PC-9 (cell line): ENCODE measurements at places on chromosomes 5 and 9.

DNA sequence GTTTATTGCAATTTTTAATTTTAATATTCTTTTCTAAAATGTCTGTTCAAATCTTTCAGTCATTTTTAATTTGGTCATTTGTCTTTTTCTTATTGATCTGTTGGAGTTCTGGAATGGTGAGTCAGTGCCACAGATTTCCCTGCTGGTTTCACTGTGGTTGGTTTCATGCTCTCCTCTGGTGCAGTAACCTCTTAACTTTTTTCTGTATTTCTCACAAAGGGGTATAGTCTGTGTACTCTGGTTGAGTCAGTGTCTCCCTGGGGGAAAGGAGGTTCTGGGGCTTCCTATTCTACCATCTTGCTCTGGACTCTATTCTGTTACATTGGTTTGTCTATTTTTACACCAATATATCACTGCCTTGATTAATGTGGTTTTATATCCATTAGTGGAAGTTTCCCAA lies 178.8 kb downstream of the CSNK1G3 start:
- H3K4me1 ChIP-seq = no peaks in the 10 kb centered on the region
- DNase-seq = no peak
- no peak overlapping the region for H3K4me3 ChIP-seq
- no peak overlapping the region for H3K27ac ChIP-seq
- H3K27me3 ChIP-seq = no peaks in the 10 kb centered on the region

- no peaks in the 10 kb centered on the region for H3K36me3 ChIP-seq
- H3K4me1 ChIP-seq = no peaks in the 10 kb centered on the region
- no peak overlapping the region for H3K27ac ChIP-seq
- no peak overlapping the region for H3K4me3 ChIP-seq
- no peaks in the 10 kb centered on the region for H3K27me3 ChIP-seq
These were observed 443.0 kb downstream of the ACTL7B start for GRCh38 chr9:108412755-108413154.

- H3K27ac ChIP-seq = no peak overlapping the region
- no peak for DNase-seq
- no peaks in the 10 kb centered on the region for H3K27me3 ChIP-seq
- no peak overlapping the region for H3K4me3 ChIP-seq
These were observed 612.6 kb upstream of the ST8SIA4 start for GRCh38 chr5:101515721-101516120.

DNA sequence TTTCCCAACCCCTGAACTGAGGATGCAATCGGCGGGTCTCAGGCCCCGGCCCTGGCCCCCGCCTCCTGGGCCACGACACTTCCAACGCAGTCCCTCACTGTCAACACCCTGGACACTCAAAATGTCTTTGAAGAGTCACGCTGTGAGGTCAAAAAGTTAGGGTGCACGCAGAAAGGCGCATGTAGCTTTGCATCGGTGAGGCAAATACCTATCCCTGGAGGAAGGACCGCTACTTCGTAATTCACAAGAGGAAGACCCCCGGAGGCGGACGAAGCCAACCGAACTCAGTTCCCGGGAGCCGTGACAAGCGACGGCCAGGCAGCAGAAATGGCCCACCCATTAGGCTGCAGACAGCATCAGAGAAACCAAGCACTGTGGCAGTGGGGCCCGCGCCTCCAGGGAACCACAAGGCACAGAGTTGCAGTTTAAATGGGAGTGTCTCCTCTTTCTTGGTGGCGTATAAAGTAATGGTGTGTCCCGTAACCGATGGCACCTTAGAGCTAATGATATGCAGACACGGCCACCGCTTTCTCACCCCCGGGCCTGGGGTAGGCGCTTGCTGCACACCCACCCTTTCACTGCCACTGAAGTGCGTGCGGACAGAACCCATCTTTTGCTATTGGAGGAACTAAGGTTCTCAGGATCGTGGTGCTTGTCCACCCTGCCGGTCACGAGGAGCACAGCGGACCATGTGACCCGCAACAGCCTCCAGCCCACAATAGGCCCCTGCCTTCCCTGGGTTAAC lies 9.0 kb downstream of the ADAMTS2 start:
- no peak overlapping the region for H3K27ac ChIP-seq
- DNase-seq = no peak
- no peaks in the 10 kb centered on the region for H3K4me1 ChIP-seq
- peaks cover 98% of the 10 kb centered on the region for H3K27me3 ChIP-seq
- no peak overlapping the region for H3K4me3 ChIP-seq
- no peaks in the 10 kb centered on the region for H3K36me3 ChIP-seq

GRCh38 chr5:171261361-171261760 lies 47.7 kb upstream of the TLX3 start:
- no peaks in the 10 kb centered on the region for H3K4me1 ChIP-seq
- H3K27ac ChIP-seq = no peak overlapping the region
- H3K27me3 ChIP-seq = no peaks in the 10 kb centered on the region

GRCh38 chr9:1916655-1917054 lies 98.5 kb upstream of the SMARCA2 start:
- H3K27me3 ChIP-seq = peaks cover 13% of the 10 kb centered on the region
- H3K4me3 ChIP-seq = no peak overlapping the region
- DNase-seq = no peak
- no peaks in the 10 kb centered on the region for H3K36me3 ChIP-seq

DNA sequence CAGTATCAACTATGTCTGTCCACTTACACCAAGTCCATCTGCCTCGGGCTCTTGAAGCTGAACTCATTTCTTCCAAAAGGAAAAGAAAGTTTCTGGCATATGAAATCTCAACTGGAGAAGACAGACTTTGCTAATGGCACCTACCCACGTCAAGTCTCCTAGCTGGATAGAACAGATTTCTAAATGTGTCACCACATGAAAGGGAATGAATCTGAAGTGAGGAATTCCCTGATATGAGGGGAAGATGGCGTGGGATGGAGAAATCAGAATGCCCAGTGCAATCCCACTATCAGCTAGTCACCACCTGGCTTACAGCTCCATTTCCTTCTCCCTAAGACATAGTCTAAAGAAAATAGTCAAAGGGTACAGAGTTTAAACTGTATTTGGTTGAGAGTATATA lies 144.7 kb downstream of the PAPPA start:
- DNase-seq = no peak
- H3K4me3 ChIP-seq = no peak overlapping the region
- no peaks in the 10 kb centered on the region for H3K4me1 ChIP-seq

- H3K36me3 ChIP-seq = no peaks in the 10 kb centered on the region
- H3K4me1 ChIP-seq = no peaks in the 10 kb centered on the region
- H3K27me3 ChIP-seq = peaks cover 8% of the 10 kb centered on the region; the same call in 1 of the 2 replicates
- H3K27ac ChIP-seq = no peak overlapping the region
- H3K4me3 ChIP-seq = no peak overlapping the region
These were observed 129.8 kb downstream of the MARCHF11 start for GRCh38 chr5:16049761-16050160.

DNA sequence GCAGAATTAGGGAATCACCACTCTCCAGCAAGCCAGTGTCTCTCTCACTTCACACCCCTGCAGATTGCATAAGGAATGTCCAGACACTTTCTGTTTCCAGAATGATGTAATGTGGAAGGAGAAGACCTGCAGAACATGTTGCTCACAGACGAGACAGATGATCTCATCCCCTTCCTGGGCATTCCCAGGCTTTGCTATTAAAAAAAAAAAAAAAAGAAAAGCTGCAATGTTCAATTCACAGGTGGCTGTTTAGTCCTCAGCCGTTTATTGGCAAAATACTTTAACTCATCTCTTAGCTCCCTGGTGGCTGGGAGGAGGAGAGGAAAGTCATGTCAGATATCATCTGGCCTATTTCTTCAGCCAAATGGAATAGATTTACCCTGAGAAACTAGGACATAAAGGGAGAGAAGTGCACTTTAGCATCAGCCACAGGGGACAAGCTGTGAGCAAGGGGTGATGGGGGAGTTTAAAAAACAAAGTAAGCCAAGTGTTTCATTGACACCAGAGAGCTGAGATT lies 95.9 kb upstream of the TNC start:
- H3K4me3 ChIP-seq = no peak overlapping the region
- H3K36me3 ChIP-seq = no peaks in the 10 kb centered on the region
- DNase-seq = peak; percentile 79
- H3K27me3 ChIP-seq = no peaks in the 10 kb centered on the region
- peak overlapping the region; percentile 12; the same call in 1 of the 2 replicates for H3K27ac ChIP-seq
- H3K4me1 ChIP-seq = peaks cover 17% of the 10 kb centered on the region

DNA sequence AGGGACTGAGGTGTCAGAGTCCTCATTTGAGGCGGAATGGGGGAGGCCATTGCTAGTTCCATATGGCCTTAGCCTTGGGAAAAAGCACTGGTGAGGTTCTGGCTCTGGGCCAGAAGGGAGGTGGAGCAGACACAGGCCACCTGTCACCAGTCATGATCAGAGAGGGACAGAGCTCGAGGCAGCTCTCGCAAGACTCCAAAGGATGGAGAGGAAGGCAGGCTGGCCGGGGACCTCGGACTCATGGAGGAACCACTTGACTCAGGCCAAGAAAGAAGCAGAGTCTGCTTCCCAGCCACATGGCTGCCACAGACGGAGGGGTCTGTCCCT lies 29.2 kb upstream of the NSMF start:
- no peaks in the 10 kb centered on the region for H3K4me1 ChIP-seq
- no peak overlapping the region for H3K27ac ChIP-seq
- H3K36me3 ChIP-seq = no peaks in the 10 kb centered on the region
- H3K4me3 ChIP-seq = no peak overlapping the region

- H3K4me3 ChIP-seq = no peak overlapping the region
- H3K27ac ChIP-seq = no peak overlapping the region
- no peaks in the 10 kb centered on the region for H3K36me3 ChIP-seq
- peaks cover 14% of the 10 kb centered on the region for H3K4me1 ChIP-seq
These were observed 136.3 kb upstream of the SHB start for GRCh38 chr9:38205279-38205678.

DNA sequence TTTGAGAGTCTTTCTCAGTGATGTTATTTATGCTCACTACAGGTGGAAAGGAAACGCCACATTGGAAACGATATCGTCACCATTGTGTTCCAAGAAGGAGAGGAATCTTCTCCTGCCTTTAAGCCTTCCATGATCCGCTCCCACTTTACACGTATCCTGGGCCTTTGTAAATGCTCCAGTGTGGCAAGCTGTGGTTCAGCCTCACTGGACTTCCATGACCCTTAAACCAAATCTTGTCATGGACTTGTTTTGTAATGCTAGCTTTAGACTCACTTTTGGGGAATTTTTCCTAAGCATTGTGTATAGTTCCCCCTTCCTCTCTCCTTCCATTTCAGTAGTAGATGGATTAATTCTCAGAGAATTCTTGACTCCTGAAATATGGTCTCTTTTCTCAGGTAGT lies 60.9 kb upstream of the SLC2A8 start:
- no peaks in the 10 kb centered on the region for H3K36me3 ChIP-seq
- peaks cover 47% of the 10 kb centered on the region for H3K4me1 ChIP-seq
- H3K27ac ChIP-seq = peak overlapping the region; percentile 57
- DNase-seq = no peak
- no peak overlapping the region for H3K4me3 ChIP-seq

- no peaks in the 10 kb centered on the region for H3K36me3 ChIP-seq
- H3K4me1 ChIP-seq = peaks cover 3% of the 10 kb centered on the region
- H3K4me3 ChIP-seq = no peak overlapping the region
- DNase-seq = no peak
- no peaks in the 10 kb centered on the region for H3K27me3 ChIP-seq
These were observed 8.9 kb downstream of the WNK2 start for GRCh38 chr9:93192721-93193387.

DNA sequence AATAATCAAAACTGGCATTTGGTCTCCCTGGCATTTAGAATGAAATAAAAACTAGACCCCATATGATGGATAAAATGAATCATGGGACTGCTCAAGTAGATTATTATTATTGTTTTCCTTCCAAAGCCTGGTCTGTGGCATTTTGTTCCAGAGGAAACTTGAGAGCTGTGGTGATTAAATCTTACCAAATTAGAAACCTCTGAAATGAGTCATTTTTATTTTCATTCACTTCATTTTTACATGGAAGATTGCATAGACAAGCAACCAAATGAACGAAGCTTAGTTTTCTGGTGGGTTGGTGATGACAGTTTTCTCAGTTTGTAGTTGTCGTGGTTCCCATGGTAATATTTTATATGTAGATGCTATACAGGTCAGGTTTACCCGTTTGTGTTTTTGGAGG lies 23.4 kb downstream of the PAM start:
- no peak for DNase-seq
- H3K27ac ChIP-seq = no peak overlapping the region
- H3K4me3 ChIP-seq = no peak overlapping the region
- H3K36me3 ChIP-seq = no peaks in the 10 kb centered on the region
- peaks cover 5% of the 10 kb centered on the region; the same call in 1 of the 2 replicates for H3K4me1 ChIP-seq

DNA sequence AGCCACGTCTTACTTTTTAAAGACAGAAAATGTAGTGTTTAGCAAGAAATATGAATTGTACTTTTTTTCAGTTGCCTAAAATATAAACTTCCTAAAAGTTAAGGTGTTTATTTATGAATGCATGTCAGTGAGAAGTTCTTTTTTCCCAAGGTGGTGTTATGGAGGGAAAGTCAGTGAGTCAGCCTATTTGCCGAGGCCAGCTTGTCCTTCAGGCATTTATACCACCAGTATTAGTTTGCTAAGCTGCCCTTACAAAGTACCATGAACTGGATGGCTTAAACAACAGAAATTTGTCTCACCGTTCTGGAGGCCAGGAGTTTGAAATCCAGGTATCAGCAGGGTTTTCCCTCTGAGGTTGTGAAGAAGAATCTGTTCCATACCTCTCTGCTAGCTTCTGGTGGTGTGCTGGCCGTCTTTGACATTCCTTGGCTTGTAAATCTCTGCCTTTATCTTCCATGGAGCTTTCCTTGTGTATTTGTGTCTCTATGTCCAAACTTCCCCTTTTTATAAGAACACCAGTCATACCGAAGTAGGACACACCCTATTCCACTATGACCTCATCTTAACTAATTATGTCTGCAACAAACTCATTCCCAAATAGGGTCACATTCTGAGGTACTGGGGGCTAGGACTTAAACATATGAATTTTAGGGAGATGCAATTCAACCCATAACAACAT lies 38.4 kb downstream of the PRKACG start:
- H3K4me1 ChIP-seq = no peaks in the 10 kb centered on the region
- H3K36me3 ChIP-seq = no peaks in the 10 kb centered on the region
- no peak overlapping the region for H3K4me3 ChIP-seq
- peaks cover 31% of the 10 kb centered on the region; the same call in 1 of the 2 replicates for H3K27me3 ChIP-seq

DNA sequence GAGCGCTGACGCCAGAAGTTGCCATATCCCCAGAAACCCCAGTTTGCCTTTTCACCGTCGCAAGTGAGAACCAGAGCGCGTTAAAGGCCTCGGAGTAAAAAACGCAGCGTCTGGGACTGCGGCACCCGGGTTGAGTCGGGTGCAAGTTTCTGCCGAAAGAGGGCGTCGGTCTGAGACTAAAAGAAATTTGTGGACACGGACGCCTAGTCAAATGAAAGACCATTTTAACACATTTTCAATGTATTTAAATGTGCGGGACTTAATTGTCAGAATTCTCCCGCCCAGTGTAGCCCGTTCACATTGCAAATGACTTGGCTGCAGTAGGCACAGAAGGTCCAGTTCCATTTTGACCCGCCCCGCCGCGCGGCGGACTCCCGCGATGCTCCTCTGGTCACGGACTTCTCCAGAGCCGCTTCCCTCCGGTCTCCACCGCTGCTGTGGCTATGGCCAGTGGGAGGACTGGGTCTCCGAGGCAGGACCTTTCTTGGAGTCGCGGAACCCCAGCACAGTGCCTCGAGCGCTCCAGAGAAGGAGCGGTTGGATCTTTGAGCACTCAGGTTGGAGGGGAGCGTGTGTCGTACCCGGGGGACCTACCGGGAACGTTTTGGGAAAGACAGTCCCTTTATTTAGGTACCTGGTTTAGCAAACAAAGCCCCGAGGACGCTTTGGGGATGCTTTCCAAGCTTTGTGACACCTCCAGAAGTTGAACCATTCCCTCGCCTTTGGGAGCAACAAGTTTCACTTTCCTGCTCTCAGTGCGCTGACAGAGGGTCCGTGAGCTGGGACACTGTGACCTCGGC lies 1.2 kb upstream of the NPR3 start:
- H3K27me3 ChIP-seq = peaks cover 18% of the 10 kb centered on the region
- H3K27ac ChIP-seq = no peak overlapping the region
- peaks cover 19% of the 10 kb centered on the region; the same call in 1 of the 2 replicates for H3K4me1 ChIP-seq
- no peaks in the 10 kb centered on the region for H3K36me3 ChIP-seq

- no peaks in the 10 kb centered on the region for H3K4me1 ChIP-seq
- H3K4me3 ChIP-seq = no peak overlapping the region
- H3K36me3 ChIP-seq = no peaks in the 10 kb centered on the region
These were observed 29.1 kb downstream of the ADRA1B start for GRCh38 chr5:159945359-159945758.
